CD4-positive, alpha-beta T cell treated with Interleukin-6 at 100 ng/mL for 8 hours (primary cell): ENCODE measurements at places on chromosomes 5 and 9.

DNA sequence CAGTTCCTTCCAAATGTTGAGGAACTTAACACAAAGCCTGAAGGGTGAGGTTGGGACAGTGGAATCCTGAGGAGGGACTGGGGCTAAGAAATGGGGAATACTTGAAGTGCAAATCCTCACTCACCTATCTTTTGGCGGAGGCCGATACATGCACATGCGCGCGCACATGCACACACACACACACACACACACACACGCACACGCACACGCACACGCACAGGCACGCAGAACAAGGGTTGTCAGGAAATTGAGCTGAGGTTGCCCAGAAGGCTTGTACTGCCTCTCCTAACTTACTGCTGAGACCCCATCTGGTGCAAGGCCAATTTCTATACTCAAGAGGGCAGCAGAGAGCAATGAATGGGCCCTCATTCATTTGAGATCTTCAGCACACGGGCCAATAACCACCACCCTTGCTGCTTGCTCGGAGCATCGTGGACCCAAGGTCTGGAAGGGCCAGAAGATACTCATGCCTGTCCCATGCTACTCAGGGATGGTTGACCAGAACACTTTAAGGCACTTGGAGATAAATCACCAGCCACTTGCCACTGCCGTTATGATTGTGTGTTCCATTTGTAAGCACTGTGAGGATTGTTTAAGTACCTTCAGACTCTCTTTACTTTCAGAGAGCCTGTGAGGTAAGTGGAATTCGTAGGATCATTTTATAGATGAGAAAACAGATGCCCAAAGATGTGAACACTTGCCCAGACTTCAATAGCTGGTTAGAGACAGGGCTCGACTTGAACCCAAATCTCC is 21.5 kb downstream of the BTF3 start:
- DNase-seq = peak; percentile 75

DNA sequence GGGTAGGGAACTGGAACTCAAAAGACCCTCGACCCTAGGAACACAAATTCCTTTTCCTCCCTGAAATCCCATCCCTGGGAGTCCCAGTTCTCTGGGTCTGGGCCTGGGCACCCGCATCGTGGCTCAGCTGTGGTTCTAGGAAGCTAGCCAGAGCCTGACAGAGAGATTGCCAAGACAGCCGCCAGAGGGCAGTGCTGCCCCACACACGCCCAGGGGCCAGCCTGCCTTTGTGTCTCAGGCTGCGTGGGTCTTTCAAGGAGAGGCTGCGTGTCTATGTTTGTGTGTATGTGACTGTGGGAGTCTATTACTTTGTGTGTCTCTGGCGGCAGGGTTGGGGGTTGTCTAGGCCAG is 32.0 kb upstream of the TTLL11 start:
- DNase-seq = peak; percentile 71

DNA sequence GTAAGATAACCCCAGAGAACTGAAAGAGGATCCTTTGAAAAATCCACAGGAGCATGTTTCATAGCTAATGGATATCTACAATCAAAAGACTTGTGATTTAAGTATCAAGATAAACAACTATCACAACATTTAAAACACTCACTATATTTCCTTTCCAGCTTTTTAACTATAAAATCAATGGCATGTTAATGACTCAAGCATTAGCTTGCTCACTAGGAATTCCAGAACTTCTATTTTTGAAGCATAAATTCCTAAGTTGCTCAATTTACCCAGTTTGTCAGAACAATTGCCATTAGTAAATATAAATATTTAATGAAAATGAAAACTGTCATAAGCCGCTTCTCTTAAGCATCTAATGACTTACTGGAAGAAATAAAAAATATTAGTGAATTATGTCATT is 355.3 kb downstream of the PRELID2 start:
- DNase-seq = no peak

GRCh38 chr5:93596310-93596675 is 13.3 kb downstream of the NR2F1 start:
- no peak for DNase-seq

DNA sequence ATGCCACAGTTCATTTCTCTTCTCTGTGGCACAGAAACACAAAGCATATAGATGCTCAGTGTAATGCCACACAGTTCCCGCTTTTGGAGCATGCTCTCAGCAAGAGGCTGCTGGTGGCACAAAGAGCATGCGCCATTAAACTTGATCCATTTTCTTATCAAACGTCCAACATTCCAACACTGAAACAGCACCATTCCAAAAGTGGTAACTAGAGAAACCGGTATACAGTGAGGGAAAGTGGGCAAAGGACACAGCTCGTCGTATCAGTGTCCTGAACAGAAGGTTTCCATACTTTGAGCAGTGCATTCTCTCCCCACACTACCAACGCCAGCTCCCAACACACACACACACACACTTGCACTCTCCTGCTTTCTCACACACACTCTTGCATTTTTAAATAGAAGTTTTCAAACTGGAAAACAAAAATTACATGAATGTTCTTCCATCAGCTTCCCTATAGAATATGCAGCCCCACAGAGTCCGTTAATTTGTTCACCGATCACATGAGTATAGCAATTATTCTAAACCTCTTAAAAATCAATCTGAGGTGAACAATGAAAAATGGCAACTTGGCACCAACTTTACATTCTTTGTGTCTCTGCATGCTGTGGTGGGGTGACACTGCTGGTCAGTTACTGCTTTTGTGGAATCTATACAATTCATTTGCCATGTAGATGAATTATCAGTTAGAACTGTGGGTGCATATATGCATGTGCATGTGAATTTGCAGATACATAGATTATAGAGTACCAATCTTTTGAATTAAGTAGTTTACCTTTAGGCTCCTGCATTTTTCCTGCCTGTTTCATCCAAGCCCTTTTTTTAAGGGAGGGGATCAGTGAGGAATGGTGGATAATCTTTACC is 5.7 kb downstream of the NFIB start:
- DNase-seq = no peak

- no peak for DNase-seq
These were observed 9.1 kb upstream of the C1QTNF2 start for GRCh38 chr5:160379511-160379910.

GRCh38 chr5:149550594-149551226 is 529 bp downstream of the CSNK1A1 start:
- DNase-seq = peak; percentile 12

- no peak for DNase-seq
These were observed 476.3 kb downstream of the CCDC171 start for GRCh38 chr9:16029046-16029615.
